Natural killer cell (primary cell): ENCODE measurements at places on chromosomes 13 and 19. TPM values are rescaled to one million over a fixed set of nuclear protein-coding genes. Genes with fewer than 3 reads are reported as not detected.

DNA sequence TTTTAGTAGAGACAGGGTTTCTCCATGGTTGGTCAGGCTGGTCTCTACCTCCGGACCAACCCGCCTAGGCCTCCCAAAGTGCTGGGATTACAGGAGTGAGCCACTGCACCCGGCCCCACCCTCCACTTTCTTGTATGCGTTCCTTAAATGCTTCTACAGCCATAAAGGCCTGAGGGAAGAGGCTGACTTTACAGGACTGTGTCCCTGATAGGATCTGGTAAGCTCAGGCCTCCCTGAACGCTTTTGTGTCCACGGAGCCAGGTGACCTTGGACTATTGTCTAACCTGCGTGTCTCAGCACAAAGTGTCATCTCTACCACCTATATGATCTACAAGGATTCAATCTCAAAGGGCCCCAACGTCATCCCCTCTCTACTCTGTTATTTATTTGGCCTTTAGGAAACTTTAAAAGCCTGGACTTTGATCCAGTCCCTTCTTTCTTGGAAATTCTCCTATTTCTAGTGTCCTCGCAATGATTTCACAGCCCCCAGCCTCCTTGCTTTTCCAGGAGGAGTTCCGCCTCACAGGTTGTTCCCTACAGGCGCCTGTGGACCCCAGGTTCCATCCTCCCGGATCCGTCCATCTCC is 701 bp downstream of the ZNF552 start:
- no peak for DNase-seq

DNA sequence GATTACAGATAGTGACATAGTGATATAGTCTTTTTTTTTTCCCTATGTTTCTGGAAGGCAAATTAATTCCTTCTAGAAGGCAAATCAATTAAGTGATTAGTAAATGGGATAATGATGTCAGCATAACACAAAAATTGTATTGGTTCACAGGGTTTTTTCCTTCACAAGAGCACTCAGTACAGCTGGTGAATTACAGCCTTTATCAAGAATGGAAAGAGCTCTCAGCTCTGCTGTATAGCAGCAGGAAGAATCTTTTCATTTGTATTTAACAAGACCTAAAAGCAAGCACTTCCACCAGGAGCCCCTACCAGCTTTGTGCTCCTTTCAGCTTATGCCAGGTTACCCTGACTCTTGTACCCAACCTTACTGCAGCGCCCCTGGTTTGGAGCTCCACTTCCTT is 90.8 kb downstream of the SERP2 start:
- DNase-seq = no peak

GRCh38 chr19:1523412-1524286 is at the start of gene PLK5:
Gene PLK5 (plus strand): TSS chr19:1524077. CDS start chr19:1526997, 2,920 bp downstream.
- DNase-seq = no peak

Gene KLK14
- 1.1 TPM for total RNA-seq

GRCh38 chr19:39596911-39597310 is 5.4 kb upstream of the LGALS13 start:
- no peak for DNase-seq

GRCh38 chr13:64186503-64187250 is 2771.0 kb upstream of the PCDH20 start:
- DNase-seq = no peak

DNA sequence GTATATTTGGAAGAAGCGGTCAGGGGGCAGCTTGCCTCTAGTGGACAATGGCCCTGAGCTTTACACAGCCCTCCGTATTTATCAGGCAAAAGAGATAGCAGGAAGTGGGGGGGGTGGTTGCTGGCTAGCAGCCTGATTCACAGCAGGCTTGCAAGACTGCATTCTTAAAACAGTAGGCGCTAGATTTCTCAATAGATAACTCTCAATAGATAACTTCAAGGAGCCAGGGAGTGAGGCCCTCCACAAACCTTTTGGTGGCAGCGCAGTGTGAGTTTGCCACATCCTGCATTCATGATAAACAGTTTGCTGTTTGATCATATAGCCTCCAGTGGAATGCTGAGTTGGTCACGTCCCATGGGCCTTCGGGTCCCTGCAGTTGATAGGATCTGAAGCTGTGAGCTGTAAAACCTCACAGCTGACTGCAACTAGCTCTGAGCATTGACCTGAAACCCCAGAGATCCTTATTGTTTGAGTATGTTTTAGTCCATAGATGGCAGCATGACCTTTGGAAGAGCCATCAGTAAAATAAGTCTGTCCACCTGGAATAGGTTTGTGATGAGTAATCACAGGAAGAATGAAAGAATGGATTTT is 12.2 kb downstream of the FPR3 start:
- DNase-seq = no peak

DNA sequence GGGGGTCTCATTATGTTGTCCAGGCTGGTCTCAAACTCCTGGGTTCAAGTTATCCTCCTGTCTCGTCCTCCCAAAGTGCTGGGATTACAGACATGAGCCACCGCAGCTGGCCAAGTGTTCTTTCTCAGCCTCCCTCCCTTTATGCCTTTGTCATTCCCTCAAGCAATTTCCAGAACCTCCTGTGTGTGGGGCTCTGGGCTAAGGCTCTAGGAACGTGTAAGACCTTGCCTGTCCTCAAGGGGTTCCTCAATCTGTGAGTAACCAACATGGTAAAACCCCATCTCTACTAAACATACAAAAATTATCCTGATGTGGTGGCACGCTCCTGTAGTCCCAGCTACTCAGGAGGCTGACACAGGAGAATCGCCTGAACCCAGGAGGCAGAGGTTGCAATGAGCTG is 15.5 kb upstream of the SPACA4 start:
- no peak for DNase-seq

DNA sequence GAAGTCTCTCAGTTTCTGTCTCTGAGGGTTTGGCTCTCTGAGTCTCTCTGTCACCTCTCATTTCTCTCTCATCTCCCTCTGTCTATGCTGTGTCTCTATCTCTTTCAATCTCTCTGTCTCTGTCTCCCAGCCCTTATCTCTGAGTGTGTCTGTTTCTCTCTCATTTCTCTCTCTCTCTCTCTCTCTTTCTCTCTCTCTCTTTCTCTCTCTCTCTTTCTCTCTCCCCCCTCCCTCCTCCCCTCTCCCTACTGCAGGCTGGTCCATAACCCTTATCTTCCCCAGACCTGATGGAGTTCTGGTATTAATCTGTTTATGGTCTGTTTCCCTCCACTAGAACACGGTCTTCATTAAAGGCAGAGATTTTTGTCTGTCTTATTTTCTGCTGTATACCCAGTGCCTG is 1.3 kb upstream of the PVR start:
- DNase-seq = no peak

DNA sequence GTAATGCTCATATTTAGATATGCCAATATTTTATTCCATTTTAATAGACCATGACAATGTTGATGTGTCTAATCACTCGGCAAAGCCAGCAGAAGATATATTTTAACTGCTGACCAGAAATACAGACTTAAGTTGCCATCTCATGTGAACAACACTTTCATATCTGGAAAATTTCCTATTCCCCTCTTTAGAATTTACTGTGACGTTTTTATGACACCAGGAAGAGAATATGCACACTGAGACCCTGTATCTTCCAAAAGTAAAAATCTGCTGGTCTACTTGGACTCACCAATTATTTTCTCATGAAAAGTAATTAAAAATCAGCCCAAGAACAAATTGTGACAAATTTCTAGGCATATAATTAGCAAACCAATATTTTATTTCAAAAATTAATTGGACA is 2.1 kb downstream of the PROSER1 start:
- DNase-seq = no peak

DNA sequence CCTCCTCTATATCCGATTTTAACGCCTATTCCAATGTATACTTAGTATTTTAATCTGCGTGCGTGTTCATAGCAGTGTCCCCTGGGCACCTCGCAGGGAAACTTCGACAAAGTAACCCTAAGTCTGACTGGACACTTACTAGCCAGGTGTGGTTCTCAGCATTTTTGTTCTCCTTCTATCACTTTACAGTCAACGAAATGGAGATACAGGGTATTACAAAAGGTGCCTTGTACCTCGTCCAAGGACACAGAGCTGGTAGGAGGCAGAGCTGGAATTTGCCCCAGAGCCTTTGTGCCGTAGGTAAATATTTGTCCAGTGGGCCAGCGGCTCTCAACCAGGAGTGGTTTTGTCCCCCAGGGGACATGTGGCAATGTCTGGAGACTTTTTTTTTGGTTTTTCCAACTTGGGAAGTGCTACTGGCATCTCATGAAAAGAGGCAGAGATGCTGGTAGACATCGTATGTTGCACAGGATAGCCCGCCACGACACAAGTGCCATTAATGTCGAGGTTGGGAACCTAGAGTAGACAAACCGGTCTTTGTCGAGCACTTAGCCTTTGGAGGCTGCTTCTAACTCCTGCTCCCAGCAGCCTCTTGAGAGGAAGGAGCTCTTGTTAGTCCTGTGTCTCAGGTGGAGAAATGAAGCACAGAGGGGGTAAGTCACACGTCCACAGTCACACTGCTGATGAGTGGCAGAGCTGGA is 1.1 kb downstream of the ZNF444 start:
- no peak for DNase-seq

Gene ATP4A
- not detected for total RNA-seq

GRCh38 chr13:26228096-26228495 is 6.0 kb upstream of the RNF6 start:
- no peak for DNase-seq

- DNase-seq = no peak
Observed at GRCh38 chr19:10419200-10419645, 1.1 kb upstream of the PDE4A start.
